ENCODE measurements at places on chromosomes 4 and X. TPM values are rescaled to one million over a fixed set of nuclear protein-coding genes. Genes with fewer than 3 reads are reported as not detected.
A peak's percentile ranks its signal among the peaks of the same experiment; 100 is the strongest.

DNA sequence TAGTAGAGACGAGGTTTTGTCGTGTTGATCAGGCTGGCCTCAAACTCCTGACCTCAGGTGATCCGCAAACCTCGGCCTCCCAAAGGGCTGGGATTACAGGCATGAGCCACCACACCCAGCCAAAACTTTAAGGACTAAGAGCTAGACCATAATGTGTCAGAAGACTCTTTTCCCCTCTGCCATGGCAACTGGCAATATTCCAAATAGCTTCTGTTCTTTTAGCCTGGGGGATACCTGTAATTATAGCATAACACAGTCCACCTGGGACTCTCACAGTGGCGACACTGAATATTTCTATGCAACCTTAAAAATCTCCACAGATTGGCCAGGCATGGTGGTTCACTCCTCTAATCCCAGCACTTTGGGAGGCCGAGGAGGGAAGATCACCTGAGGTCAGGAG, 45.5 kb upstream of the RBM47 start:
- no peak for DNase-seq

DNA sequence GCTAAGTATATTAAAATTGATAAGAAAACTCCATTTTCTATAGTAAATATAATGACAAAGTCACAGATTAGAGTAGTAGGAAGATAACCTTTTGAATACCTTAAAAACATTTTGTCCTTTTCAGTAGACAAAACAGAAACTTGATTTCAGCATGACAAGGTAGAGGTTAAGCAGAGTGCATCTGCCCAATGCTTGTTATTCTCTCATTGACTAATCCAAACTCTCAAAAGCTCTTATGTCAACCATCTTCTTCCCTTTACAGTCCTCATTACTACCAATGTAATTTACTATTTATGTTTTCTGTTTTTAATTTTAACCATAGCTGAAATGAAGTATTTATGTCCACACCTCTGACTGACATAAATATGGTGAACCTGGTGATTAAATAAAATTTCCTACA, 11.1 kb downstream of the NIPAL1 start:
- no peak for DNase-seq

- DNase-seq = no peak
These were observed 5.4 kb upstream of the LRAT start for GRCh38 chr4:154738426-154738825.

SEL1L3 gene
- 23.7 TPM for total RNA-seq

DNA sequence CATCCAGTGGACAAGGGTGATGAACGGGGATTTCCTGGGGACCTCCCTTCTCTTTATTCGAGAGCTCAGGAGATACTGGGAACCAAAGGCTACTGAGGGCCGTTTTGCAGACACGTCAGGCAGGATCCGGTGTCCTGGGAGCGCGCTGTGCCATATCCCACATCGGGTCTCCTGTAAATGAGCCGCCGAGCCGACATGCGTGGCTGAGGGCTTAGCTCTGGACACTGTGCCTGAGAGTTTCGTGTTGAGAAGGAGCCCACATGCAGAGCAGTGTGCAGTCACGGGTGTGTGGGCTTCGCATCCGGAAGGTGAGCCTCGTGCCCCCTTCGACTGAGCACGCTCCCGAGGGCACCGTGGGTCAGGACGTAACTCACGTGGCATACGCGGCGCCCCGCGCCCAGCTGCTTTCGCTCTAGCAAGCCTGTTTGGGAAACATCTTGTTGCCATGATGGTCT, 28.5 kb upstream of the HGFAC start:
- DNase-seq = peak; percentile 23
